Fibroblast of villous mesenchyme (primary cell): ENCODE measurements at places on chromosomes 5 and 9. TPM values are rescaled to one million over a fixed set of nuclear protein-coding genes. Genes with fewer than 3 reads are reported as not detected.
A peak's percentile ranks its signal among the peaks of the same experiment; 100 is the strongest.

The ACER2 gene
- total RNA-seq = 0.64 and 4.7 TPM in 2 replicates

The NAA35 gene
- 20.9 and 28.5 TPM in 2 replicates for total RNA-seq

The MAPKAP1 gene
- 92.0 and 93.4 TPM in 2 replicates for total RNA-seq

The SLCO6A1 gene
- total RNA-seq = under 0.01 and 0.32 TPM in 2 replicates

The TNFSF15 gene
- 4.5 and 5.6 TPM in 2 replicates for total RNA-seq

The PCDHB6 gene
- under 0.01 TPM in 2 replicates for total RNA-seq

The PCDHGA2 gene
- 2.6 and 3.0 TPM in 2 replicates for total RNA-seq

The WNK2 gene
- total RNA-seq = not detected in 2 replicates

The CHSY3 gene
- total RNA-seq = 9.9 and 11.3 TPM in 2 replicates

The CSF1R gene
- under 0.01 TPM in 2 replicates for total RNA-seq

The PRRT1B gene
- total RNA-seq = not detected in 2 replicates

The IFNB1 gene
- total RNA-seq = not detected in 2 replicates

The THBS4 gene
- total RNA-seq = under 0.01 and 0.32 TPM in 2 replicates

The SOWAHA gene
- total RNA-seq = under 0.01 TPM in 2 replicates

- DNase-seq = no peak
These were observed 120.6 kb downstream of the TTLL11 start for GRCh38 chr9:121972501-121972981.

GRCh38 chr9:114001794-114002261, 76.3 kb downstream of the AMBP start:
- DNase-seq = no peak

DNA sequence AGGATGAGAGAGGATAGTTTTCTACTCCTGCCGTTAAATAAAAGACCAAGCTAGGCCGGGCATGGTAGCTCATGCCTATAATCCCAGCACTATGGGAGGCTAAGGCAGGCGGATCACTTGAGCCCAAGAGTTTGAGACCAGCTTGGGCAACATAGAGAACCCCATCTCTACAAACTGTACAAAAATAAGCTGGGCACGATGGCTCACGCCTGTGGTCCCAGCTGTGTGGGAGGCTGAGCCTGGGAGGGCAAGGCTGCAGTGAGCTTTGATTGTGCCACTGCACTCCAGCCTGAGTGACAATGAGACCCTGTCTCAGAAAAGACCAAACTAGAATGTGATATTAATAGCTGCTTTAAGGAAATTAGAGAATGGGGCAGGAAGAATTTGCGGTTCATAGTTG, 158.4 kb downstream of the NIPBL start:
- no peak for DNase-seq

GRCh38 chr9:123268199-123268464, 254 bp downstream of the STRBP start:
- DNase-seq = no peak

DNA sequence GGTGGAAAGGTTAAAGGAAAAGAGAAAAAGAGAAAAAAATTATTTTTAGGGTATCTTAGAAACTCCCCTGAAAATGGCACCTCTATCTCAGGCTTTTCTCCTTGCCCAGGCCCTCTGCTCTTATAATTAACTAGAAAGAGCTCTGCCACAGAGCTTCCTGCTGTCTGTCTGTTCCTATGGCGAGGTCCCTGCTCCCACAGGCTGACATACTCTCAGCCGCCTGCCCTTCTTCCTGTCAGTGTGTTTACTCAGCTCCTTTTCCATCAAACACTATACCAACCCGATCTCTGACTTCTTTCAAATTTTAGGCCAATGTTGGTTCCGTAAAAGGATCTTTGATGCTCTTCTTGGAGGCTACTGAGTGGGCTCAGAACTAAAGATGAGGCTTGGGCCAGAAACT, 482.6 kb downstream of the DMAC1 start:
- DNase-seq = peak; percentile 21

DNA sequence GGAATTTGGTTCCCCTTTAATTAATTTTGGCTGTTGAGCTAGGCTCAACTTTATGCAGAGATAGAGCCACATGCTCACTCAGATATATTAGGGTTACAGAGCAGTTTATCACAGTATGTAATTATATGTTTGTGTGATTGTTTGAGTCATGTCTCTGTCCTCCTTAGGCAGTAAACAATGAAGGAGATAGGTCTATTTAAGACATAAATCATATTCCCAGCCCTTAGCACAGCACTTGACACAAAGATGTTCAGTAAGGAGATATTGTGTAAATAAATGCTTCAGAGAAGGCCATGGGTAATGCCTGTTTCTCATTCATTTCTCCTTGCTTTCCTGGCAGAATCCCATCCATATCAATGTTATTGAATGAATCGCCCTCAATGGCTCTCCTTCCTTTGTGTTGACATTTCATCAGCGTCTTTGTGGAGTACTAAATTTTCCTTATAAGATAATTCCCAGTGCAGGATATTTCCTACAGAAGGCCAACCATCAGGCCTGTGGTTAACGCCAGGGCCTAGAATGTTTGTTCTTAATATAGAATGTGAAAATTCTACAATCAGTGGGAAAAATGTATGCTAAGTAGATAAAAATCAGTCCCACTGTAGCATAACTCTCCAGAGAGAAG, 408.0 kb downstream of the EBF1 start:
- peak; percentile 8 for DNase-seq

DNA sequence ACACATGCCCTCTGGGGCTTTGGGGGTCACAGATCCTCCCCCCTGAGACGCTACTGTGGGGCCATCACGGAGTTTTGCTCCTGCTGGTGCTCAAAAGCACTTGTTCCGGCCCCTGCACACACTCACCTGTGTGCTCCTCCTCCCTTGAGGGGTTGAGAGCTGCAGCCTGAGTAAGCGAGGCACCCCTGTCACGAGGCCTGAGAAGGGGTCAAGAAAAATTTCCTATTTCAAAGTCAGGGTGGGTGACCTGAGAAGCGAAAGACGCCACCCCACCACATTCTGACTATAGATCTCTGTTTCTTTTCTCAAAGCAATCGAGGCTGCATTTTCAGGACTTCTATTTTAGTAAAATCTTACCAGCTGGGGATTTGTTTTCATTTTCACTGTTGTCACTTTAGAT, 138.5 kb downstream of the DCP2 start:
- no peak for DNase-seq

GRCh38 chr5:39742916-39743315, 318.1 kb upstream of the DAB2 start:
- DNase-seq = no peak

GRCh38 chr5:86864051-86864450, 246.3 kb downstream of the COX7C start:
- DNase-seq = no peak

- DNase-seq = no peak
These were observed 144.4 kb downstream of the NSG2 start for GRCh38 chr5:174189654-174190541.

DNA sequence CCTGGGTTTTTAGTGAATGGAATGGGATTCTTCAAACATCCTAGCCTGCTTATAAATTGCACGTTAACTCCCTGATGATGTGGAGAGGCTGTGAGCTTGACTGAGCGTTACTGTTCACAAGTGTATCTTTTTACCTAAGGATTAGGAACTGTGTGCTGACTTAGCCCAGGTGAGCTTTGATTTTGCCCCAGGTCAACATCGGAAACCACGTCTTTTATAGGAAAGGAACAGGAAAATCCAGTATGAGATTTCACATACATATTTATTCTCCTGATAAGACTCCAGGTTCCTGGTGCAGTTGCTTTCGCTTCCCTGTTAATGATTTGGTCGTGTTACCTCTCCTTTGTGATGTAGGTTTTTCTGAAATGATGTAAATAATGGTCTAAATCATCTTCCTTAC, 103.2 kb upstream of the BASP1 start:
- DNase-seq = no peak

DNA sequence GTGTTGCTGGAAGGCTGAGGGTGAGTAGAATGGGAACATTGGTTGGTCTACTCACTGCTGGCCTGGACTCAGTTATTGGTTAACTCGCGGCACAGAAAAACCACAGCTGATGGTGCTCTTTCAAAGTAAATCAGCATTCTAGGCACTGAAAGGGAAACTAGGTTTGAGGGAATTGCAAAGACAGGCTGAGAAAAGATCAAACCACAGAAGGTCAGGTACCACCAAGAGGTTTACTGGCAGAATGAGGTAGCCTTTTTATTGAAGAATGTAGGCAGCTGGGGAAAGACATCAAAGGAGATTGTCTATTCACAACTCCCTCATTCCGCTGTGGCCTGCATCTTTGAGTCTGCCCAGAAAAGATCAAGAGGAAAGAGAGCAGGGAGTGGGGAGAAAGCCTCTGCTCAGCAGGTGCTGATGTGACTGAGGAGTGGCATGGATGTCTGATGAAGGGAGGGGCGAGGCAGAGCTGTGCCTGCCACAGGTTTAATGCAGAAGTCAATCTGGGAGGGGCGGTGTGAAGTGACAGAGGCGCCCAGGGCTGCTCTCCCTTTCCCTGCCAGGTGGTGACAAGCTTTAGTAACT, 255.5 kb downstream of the MAN2A1 start:
- DNase-seq = no peak

DNA sequence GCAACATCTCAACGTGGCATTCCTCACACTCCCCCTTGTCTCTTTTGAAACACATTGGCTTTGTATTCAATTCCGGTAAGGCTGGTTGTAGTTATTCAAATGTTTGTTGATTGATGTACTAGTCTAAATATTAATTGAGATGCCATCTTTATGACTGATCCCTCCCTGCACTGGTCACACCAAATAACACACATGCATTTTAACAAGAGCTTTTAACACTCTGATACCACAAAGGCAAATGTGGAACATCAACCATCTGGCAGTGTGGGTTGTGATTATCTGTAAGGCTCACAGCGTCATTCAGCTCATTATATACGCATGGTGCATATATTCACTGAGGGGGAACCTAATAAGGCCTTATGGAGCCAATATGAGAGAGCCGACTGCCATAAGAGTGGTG, 305.0 kb downstream of the TENT4A start:
- DNase-seq = no peak

DNA sequence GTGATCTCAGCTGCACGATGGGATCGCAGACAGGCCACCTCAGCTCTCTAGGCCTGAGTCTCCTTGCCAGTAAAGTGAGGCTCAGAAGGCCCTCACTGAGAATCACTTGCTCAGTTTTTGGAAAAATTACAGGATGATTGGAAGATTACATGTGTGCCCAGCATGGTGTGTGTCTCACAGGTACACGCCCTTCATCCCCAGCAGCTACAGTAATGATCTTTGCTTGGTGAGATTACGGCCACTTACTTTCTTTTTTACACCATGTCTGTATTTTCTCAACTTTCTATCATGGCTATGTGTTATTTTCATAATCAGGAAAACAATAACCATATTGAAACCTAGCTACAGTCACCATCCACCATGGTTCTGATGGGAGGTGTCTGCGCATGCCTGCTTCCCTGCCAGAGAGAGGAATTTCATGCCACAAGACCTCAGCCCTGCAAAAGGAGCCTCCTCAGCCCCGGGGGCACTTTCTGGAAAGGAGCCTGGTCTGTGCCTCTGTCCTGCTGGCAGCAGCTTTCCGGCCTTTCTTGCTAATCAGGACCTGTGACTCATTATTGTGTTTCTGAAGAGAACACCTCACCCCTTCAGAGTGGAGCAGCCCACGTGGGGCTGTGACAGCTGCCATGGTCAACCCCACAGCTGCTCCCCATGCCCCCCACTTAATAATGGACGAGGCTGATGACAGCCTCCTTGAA, 64.2 kb upstream of the OLFM1 start:
- no peak for DNase-seq

DNA sequence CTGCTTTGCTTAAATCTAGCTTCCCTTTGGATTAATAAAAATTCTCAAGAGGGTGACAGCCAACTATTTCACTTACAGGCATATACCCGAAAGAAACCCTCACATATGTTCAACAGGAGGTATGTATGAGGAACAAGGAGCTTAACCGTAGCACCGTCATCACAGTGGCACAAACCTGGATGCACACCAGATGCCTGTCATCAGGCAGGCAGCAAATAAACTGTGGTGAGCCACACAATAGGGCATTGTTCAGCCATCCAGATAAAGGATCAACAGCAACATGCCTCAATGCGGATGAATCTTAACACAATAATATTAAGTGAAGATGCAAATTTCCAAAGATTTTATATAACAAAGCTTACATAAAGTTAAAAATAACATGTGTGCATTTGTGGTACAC, 5.5 kb upstream of the TNFSF15 start:
- no peak for DNase-seq

- peak; percentile 100 for DNase-seq
These were observed 129.9 kb downstream of the RXRA start for GRCh38 chr9:134455934-134456755.

DNA sequence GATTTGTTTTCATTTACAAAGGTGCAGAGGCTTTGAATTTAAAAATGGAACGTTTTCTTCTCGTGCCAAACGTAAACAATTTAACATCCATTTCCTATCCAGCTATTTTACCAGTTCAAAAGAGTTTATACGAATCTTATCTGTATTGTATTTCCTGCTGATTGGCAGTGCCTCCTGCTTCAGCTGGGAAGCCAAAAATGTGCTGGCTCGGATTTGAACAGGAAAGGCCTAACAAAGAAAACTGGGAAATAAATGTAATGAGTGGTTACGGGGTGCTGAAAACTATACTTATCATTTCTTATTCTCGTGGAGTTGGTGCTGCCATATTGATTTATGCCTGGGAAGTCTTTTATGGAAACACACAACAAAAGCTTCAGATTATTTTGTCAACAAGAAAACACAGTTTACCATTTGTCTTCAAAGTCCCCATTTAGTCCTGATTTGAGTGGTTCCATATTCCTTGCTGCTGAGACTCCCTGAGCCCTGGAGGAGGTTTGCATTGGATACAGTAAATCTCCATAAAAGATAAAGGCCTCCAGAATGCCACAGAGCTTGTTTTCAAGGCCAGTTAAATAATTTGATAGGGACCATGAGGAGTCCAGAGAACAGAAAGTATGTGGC, 507.4 kb downstream of the RASEF start:
- no peak for DNase-seq

- no peak for DNase-seq
These were observed 24.0 kb upstream of the PTPN3 start for GRCh38 chr9:109522106-109522505.

DNA sequence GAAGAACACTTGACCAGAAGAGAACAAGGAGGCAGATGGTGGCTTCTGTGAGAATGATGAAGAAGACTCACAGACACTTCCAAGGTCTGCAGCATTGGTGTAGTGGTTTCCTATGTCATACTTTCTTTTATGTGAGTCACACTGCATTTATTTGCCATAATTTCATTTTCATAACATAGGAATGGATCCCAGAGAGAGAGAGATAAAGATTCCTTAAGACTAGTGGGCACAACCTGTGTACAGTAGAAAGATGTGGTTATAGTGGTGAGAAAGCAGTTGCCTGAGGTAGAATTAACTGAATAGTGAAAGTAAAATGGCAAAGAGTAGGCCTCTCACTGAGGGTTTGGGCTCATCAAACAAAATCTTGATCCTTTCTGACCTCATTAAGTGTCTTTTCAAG, 7.6 kb upstream of the CCDC152 start:
- DNase-seq = no peak

DNA sequence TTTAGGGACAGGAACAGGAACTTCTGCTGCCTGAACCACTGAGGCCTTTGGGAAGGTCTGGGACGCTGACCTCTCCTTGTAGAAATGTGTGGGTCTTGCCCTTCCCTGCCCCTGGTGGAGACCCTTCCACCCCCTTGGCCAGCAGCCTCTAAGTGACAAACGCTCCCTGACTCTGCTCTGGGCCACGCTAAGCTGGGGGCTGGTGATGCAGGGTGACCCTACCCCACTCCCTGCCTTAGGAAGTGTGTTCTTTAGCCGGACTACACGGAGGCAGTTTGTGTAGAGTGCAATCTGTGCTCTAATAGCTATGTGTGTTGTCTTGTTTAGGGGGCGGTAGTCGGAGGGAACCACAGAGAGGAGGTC, 123.0 kb downstream of the COL23A1 start:
- no peak for DNase-seq
